Occipital lobe (tissue), 3 donors: ENCODE measurements at places on chromosomes 1 and 21. TPM values are rescaled to one million over a fixed set of nuclear protein-coding genes. Genes with fewer than 3 reads are reported as not detected.

GRCh38 chr1:81398041-81398440 is 402.7 kb upstream of the ADGRL2 start:
- DNase-seq, result no peak

GRCh38 chr1:70504821-70505193 is 93.7 kb downstream of the CTH start:
- no peak for DNase-seq

DNA sequence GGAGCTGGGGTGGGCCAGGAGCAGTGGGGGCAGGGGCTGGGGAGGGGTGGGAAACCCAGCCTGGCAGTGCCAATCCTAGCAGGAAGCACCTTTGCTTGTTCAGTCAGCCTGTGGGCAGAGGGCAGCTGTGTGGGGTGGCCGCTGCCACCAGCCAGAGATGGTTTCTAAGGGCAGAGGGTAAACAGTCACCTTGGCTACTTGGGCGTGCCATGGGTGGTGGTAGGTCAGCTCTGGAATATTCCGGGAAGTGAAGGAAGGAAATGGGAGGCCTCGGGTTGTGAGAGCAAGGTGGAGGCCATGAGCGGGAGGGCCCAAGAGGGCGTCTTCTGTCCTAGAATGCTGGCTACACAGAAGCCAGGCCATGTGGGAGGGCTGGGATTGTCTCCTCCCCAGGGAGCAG is 20.7 kb upstream of the WNT4 start:
- no peak for DNase-seq

Gene PFKFB2
- total RNA-seq, result 13.6 TPM

Gene VPS45
- total RNA-seq, result 84.2 TPM

- DNase-seq, result no peak
These were observed 277.1 kb upstream of the KAZN start for GRCh38 chr1:14321422-14321821.

DNA sequence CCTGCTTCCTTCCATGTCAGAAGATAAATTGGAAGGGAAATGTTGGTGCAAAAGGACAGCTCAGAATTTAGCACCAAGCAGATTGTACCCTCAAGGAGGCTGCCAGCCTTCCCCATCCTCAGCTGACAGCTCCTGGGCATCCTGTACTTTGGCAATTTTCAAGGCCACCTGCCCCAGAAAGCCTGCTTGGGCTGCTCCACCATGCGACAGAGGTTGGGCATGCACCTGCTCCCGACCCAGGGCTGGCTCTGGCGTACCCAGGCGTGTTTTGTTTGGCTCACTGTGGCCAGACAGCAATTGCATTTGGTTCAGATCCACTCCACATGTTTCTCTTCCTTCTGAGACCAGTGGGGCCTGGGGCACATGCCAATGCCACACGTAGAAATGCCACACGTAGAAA is 547.8 kb downstream of the NPHP4 start:
- no peak for DNase-seq

DNA sequence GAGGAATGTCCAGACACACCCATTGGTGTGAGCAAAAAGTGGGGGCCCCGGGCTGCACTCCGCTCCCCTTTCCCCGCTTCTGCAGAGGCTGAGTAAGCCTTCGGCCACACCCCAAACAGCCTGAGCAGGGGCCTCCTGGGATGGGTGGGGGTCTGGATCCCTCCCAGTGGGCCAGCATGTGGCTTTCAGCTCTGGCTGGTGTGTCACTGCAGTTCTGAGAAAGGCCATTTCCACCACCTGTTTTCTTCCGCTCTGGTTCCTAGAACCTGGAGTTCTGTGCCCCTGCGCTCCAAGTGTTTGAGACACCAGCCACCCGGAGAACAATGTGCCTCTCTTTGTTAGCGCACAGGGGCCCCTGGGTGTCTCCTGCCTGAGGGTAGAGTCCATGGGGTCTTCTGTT is 30.9 kb downstream of the SLC37A1 start:
- DNase-seq, result no peak

Gene MPL
- total RNA-seq, result not detected

- DNase-seq, result no peak
These were observed 58.4 kb downstream of the VPS26C start for GRCh38 chr21:37208741-37209225.

GRCh38 chr1:27614625-27615344 is 10.8 kb upstream of the AHDC1 start:
- DNase-seq, result no peak

Gene RUNX3
- 0.16 TPM for total RNA-seq

Gene CCDC30
- 15.4 TPM for total RNA-seq

Gene F5
- total RNA-seq, result under 0.01 TPM

- no peak for DNase-seq
These were observed 58.3 kb downstream of the LUZP1 start for GRCh38 chr1:23110391-23110790.

- DNase-seq, result no peak
These were observed 40.8 kb downstream of the PLPP3 start for GRCh38 chr1:56538532-56538931.

Gene BSND
- total RNA-seq, result not detected

Gene SPATC1L
- 2.8 TPM for total RNA-seq

GRCh38 chr1:228297822-228298221 is 90.0 kb downstream of the OBSCN start:
- no peak for DNase-seq

GRCh38 chr1:150552128-150552910 is 3.1 kb downstream of the ADAMTSL4 start:
- peak; percentile 25 for DNase-seq

Gene SPRR1A
- not detected for total RNA-seq

Gene E2F2
- 0.78 TPM for total RNA-seq

DNA sequence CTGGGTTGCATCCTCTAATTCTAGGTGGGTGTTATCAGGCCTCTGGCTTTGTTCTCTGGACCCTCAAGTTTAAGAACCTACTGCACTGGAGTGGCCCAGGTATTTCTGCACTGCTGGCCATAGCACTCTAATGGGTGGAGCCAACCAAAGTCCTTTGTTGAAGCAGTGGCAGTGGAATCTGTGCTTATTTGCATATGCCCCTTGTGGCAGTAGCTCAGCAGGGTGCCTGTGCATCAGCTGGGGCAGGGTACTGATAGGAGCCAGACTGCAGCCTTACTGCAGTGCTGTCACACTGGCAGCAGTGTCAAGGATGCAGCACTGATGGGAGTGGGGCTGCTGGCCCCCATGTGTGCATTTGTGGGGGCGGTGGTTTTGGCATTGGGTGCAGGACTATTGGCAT is 660.6 kb downstream of the LRRIQ3 start:
- DNase-seq, result no peak

Gene FAM131C
- 1.7 TPM for total RNA-seq

- DNase-seq, result no peak
These were observed 9.8 kb downstream of the KCNN3 start for GRCh38 chr1:154860156-154860870.

Gene OSCP1
- 16.4 TPM for total RNA-seq

Gene OR6N1
- not detected for total RNA-seq

- no peak for DNase-seq
These were observed 11.6 kb downstream of the KRTAP24-1 start for GRCh38 chr21:30271156-30271555.

GRCh38 chr1:47536646-47537118 is 98.8 kb downstream of the FOXD2 start:
- no peak for DNase-seq

DNA sequence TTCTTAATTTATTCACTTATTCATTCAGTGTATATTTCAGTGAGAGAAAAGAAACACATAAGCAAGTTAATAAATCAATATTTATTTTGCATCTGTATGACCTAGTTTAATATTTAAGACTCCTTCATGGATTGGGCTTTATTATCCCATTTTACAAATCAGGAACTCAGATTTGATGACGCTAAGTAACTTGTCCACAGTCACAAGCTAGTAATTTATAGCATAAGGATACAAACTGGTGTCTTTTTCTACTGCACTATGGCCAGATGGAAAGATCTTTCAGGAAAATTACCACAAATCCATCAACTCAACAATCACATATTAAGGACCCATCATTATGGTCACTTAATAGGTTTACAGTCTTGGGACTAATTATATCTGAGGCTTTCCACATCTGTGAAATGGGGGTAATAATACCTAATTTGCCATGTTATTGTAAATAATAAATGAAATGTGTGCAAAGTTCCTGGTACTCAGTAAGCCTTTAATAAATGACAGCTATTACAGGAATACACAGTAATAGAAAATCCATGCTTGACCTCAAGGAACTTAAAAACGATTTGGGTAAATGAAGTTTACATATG is 13.3 kb downstream of the CDKN2C start:
- no peak for DNase-seq

GRCh38 chr1:27604579-27605299 is 795 bp upstream of the AHDC1 start:
- DNase-seq, result no peak

- no peak for DNase-seq
These were observed 8.7 kb upstream of the LRRC71 start for GRCh38 chr1:156911577-156912298.

- DNase-seq, result no peak
These were observed 21.0 kb downstream of the ABCG1 start for GRCh38 chr21:42239973-42240372.

- no peak for DNase-seq
These were observed 33.3 kb upstream of the IRF2BP2 start for GRCh38 chr1:234643111-234643849.

Gene TEKT2
- total RNA-seq, result 9.2 TPM

Gene TPTE
- total RNA-seq, result not detected

GRCh38 chr1:64679177-64679576 is 65.7 kb upstream of the RAVER2 start:
- DNase-seq, result no peak

Gene ZNF691
- total RNA-seq, result 7.8 TPM

DNA sequence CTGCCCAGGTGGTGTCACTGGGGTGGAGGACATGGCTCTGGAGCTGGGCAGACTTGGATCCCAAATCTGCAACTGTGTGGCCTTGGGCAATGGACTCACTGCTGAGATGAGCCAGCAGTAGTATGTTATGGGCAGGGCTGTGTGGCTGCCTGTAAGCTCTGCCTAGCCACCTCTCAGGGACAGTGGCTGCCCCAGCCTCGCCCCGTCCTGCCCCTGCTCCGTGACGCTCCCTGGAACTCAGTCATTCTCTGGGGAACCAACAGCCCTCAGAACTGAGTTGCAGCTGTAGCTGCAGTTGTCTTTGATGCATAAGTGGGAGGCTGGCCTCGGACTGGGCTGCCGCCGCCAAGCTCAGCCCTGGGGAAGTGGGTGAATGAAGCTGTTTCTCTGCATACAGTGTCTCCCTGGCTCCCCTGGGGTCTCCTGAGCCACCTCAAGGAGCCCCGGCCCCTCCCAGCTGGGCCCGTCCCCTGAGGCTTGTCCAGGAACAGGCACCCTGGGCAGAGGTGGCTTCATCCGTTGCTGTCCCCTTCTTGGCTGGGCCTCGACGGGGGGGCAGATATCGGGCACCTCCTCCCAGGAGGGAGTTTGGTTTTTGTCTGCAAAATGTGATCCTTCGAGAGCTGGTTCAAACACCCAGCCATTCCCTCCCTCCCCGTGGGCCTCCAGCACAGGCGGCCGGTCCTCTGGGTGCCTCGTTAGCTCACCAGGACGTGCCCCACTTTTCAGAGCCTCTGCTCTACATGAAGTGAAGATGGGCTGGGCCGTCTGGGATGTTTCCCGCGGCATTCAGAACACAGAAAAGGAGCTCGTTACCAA is 26.2 kb upstream of the PLCH2 start:
- DNase-seq, result peak; percentile 33

DNA sequence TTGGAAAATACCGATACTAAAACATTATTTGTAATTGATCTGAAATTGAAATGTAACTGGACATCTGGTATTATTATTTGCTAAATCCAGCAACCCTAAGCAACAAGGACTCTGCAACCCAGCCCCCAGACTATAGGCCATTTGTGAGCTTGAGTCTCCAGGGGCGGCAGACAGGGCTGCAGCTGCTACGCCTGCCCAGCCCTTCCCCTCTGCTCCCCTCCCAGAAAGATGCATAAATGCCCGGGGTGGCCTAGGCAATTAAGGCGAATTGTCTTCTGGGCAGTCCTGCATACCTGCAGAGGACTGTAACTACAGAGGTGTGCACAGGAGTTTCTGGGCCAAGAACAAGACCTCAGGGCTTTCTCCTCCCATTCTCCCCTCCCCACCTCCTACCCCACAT is 41.2 kb upstream of the LBR start:
- no peak for DNase-seq

GRCh38 chr1:203158960-203159665 is 16.5 kb downstream of the MYBPH start:
- no peak for DNase-seq

GRCh38 chr1:27603309-27603680 is 649 bp downstream of the AHDC1 start:
- no peak for DNase-seq

Gene C1QC
- total RNA-seq, result 7.5 TPM

Gene STUM
- total RNA-seq, result 24.3 TPM

DNA sequence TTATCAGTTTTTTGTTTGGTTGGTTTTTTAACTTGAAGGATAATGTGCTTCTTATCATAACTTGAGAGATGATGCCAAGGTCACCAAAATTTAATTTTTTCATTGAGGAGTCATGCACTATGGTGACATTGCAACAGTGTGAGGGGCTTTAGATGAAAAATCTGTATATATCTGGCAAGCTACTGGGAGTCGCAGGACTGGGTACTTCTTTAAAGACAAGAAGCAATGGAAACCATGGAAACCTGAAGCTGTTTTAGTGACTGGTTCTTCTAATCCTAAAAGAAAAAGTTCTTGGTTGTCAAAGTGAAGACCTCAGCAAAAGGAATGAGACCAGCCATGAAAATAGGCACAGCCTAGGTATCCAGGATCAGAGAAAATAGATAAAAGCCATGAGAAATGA is 31.1 kb downstream of the ZC3H11B start:
- DNase-seq, result no peak

Gene CTSS
- total RNA-seq, result 11.9 TPM

Gene CDCA8
- 0.31 TPM for total RNA-seq

Gene KCNJ9
- 14.7 TPM for total RNA-seq

Gene VN1R5
- total RNA-seq, result not detected

GRCh38 chr1:95196017-95196416 is 38.0 kb upstream of the RWDD3 start:
- DNase-seq, result no peak

Gene IVL
- not detected for total RNA-seq

DNA sequence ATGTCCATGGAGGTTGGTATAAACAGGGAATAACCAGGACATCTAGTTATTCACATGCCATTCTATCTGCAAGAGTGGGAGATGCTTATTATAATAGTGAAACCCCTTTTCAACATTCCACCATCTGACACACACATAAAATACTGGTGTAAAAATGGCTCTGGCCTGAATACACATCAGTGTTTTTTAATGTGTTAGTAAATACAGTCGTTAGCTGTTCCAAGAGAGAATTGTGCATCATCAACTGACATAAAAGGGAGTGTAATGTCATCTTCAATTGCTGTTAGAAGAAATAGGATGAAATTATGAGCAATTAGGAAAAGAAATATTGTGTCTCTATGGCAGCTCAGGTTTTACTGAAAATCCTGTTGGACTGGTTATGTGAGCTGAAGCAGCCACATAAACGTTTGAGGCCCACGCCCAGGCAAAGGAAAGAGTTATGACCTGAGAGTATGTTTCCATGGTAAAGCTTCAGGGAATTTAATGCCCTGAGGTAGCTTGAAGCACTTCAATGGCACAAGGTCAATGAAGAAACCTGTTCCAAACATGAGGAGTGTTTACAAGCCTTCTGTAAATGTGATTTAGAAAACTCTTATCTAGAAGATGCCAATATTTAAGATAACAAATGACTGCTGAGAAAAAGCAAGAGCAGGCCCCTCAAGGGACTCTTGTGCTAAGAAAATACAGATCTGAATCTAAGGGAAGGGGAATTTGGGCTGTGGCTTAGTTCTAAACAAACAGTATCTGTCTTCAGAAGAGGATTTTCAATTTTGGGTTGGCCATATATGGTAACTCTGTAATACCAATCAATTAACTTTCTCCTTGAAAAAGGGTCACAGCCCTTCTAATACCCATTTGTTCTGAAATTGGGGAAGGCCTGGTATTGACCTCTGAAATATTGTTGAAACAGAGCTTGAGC is 384.3 kb downstream of the SEC16B start:
- no peak for DNase-seq
